ENCODE measurements at places on chromosomes 16 and 17.
A peak's percentile ranks its signal among the peaks of the same experiment; 100 is the strongest.

GRCh38 chr17:64129515-64129764, 504 bp downstream of the ERN1 start:
- no peak overlapping the region for H3K27ac ChIP-seq
- peaks cover 64% of the 10 kb centered on the region for H3K4me1 ChIP-seq
- DNase-seq: peak; percentile 26
- H3K27me3 ChIP-seq: no peaks in the 10 kb centered on the region
- H3K36me3 ChIP-seq: peaks cover 13% of the 10 kb centered on the region
- peak overlapping the region; percentile 88 for H3K4me3 ChIP-seq

DNA sequence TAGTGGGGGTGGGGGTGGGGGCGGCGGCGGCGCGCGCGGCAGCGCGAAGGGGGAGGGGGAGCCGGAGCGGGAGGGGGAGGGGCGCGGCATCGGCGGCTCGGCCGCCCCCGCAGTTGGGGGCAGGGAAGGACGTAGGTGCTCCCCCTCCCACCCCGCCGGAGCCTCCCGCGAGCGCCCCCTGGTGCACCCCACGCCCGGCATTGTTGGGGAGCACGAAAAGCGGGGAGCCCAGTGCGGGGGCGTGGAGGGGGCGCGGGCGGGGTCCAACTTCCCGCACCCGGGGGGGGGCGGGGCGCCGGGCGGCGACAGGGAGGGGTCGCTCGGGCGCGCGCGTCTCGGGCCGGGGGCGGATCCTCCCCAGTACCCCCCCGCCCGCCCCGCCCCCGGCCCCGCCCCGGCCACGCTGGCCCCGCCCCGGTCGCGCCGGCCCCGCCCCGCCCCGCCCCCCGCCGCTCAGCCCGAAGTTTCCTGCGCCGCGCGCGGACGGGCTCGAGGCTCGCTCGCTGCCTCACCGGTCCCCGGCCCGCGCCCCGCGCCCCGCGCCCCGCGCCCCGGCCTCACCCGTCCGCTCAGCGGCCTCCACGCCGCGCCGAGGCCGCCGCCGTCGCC, at the start of gene CACNA1H:
Gene CACNA1H (plus strand): TSS at position 456 of the 609 bp plus-strand sequence. CDS start 632 bp downstream, outside the sequence.
- H3K27me3 ChIP-seq: peaks cover 11% of the 10 kb centered on the region
- H3K4me1 ChIP-seq: no peaks in the 10 kb centered on the region
- peak; percentile 55 for DNase-seq

GRCh38 chr16:52101246-52101645, 445.7 kb downstream of the TOX3 start:
- no peak for DNase-seq
- no peak overlapping the region for H3K27ac ChIP-seq
- H3K4me3 ChIP-seq: no peak overlapping the region
- no peaks in the 10 kb centered on the region for H3K36me3 ChIP-seq
- H3K27me3 ChIP-seq: no peaks in the 10 kb centered on the region

DNA sequence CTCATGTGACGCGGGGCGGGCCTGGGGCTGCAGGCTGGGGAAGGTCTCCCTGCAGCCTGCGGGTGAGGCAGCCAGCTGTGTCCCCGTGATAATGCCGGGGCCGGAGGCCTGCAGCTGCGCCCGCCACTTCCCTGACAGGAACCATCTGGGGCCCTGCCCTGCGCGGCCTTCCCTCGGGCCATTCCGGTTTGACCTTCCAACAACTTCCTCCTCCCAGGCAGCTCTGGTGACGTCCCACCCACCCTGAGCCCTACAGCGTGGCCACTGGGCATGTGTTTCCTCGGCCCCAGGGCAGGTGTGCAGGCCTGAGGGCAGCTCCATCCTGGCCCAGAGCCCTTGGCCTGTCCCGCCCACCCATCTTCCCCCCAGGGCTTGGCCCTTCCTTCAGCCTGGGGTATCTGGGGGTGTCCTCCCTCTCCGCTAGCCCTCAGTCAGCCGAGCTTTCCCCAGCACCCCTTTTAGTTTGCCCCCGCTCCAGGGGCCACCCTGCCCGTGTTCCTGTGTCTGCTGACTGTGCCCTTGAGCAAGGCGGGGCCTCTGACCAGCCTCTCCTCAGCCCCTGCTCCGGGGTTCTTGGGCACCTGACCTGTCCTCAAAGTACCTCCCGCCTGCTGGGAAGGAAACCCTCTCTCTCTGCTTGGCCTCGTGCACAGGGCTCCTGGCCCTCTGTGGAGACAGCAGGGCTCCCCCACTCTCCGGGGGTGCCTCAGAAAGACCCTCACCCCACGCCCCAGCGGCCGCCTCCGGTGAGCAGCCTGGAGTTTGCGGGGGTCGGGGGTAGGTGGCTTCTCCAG, at the start of gene CBFA2T3:
Gene CBFA2T3 (minus strand): TSS at position 190 of the 794 bp plus-strand sequence. CDS start 400 bp downstream, outside the sequence.
- H3K27ac ChIP-seq: no peak within 1 kb of the TSS
- H3K36me3 ChIP-seq: no peaks in the 10 kb centered on the region
- peaks cover 17% of the 10 kb centered on the region for H3K27me3 ChIP-seq
- peaks cover 5% of the 10 kb centered on the region for H3K4me1 ChIP-seq
- DNase-seq: no peak

All from activated naive CD8-positive, alpha-beta T cell treated with anti-CD3 and anti-CD28 coated beads, Interleukin-2, amount 50 U/mL, for 24 hours (primary cell).